ENCODE measurements at places on chromosomes 3 and 15.
A peak's percentile ranks its signal among the peaks of the same experiment; 100 is the strongest.

DNA sequence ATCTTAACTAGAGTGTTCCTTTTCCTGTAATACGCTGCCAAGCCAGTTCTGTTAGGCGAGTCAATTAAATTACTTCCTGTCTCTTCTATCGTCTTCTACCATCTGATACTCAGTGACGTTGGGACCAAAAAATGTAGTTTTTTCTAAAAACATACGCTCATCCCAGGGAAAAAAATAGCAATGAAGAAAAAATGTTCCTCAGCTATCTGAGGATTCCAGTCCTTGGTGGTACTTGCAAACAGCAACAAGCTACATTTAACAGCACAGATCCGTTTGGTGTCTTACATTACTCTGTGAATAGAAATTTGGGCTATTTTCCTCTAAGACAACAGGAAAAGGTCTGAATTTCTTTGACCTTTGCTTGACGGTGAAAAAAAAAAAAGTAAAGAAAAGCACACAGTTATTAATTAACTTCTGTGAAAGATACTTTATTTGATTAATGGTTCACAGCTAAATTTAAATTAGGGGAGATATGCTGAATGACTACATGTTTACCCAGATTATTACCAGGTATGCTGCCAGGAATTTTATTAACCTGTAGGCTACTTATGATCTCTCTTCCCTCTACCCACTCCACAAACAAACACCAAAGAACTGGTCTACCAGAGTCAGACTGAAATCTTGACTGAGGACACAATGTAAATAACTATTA is 254.4 kb upstream of the ZPLD1 start:
- peak; percentile 64 for ATAC-seq

GRCh38 chr15:69099941-69100340 is 60.5 kb upstream of the GLCE start:
- no peak for ATAC-seq

DNA sequence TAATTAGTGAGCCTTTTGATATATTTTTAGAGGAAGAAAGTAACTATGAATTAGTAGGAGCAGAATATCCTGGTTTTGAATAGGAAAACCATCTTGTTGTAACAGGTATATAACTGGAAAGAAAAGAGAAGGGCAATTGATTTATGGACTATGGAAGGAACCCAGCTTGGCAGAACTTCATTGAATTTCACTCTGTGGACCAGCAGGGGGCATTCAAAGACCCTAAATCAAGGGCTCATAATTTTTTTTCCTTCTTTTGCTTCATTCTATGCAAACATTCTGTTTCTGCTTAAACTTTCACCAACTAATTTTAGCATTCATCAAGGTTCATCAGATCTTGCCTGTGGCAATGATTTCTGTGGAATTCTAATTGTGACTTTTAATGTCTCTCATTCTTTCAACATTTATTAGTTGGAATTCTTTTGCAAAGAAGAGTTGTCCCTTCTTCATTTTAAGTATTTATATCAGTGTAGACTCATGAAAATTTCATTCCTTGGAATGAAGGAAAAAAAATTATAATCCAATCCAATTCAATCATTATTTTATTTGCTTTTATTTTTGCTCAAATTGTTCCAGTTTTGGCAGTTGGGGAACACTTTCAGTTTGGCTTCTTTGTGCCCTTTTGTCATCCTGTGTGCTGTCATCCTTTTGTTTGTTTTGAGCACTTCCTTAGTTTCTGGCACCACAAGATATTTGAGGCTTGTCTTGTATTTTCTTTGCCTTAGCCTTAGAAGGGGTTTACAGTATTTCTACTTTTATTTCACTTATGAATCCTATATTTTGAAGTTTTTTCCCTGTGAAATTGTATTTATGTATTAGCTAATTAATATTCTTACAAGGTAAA is 30.4 kb downstream of the NXPE3 start:
- peak; percentile 58 for ATAC-seq

DNA sequence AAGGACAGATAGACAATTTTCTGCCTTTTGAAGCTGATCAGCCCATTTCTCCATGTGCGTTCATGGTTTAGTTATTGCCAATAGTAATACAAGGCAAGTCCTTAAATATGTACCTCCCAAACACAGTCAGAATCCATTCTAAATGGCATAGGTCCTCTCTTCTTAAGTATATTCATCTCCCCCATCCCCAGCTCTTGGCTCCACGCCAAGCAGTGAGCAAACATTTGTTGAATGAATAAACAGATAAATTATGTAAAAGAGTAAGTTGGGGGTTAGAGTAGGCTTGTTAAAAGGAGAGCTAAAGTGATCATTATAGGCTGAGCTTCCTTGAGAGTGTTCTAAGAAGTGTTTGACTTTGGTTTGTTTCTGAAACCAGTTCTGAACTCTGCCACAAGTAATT is 241.3 kb downstream of the ITPR1 start:
- ATAC-seq = no peak

GRCh38 chr3:177569875-177570657 is 372.8 kb upstream of the TBL1XR1 start:
- no peak for ATAC-seq

Data from gastroesophageal sphincter (tissue), 4 donors.